AG04450 (cell line): ENCODE measurements at places on chromosomes 11 and 22. TPM values are rescaled to one million over a fixed set of nuclear protein-coding genes. Genes with fewer than 3 reads are reported as not detected.

The C11orf87 gene
- 0.14 and 0.19 TPM in 2 replicates for polyA plus RNA-seq

The GGTLC2 gene
- polyA plus RNA-seq = not detected in 2 replicates

DNA sequence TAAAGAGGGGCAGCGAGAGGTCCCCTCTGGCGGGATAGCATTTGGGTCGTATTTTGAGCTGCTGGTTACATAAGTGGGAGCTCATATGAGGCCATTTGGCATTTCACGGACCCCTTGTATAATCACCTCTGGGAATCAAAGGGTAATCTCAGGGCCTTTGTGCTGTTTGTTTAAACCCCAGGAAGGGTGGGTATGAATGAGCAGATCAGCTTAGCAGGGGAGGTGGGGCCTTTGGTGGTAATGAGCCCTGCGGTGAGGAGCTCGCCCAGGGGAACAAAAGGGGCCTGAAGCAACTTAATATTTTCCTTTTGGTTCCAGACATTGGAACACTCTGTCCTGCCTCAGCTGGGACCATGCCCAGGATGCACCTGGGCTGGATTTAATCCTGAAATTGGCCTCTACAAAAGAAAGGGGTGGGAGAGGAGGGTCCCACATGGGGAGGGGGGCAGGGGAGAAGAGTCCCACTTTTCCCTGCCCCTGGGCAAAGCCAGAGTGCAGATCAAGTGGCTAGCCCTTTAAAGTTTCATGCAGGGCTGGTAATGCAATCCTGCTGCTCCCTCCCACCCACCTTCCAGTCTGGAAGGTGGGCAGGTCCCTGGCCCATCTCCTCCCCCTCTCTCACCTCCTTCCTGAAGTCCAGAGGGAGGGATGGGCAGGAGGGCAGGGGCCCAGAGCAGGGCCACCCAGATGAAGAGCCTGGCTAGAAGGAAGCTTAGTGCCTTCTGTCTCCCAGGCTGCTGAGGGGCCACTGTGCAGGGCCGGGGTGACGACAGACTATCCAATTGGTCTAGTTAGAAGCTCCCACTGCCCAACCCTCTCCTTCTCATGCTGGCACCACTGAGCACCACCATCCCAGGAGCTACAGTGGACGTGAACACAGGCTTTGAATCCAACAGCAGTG, 10.5 kb downstream of the TSKU start:
- DNase-seq = no peak

- no peak for DNase-seq
Measured at GRCh38 chr22:36160499-36160942, at the start of gene APOL3. TSS of gene APOL3 (minus strand) at chr22:36160755. CDS start at chr22:36149055, 11,700 bp downstream.

DNA sequence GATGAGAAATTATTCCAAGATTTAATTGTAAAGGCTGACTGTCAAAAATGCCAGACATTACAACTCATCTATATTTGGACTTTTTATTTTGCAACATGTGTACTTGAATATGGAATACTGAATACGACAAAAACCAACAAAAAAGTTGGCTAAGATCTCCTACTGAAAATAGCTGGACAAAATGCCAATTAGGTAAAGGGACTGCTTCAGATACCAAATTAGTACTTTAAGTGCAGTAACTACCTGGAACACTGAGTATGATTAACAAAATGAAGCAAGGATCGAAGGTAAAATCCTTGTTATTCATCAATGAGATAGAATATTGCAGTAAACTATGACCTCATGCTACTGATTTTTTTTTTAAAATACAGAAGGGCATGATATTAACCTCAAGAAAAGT, 173.8 kb downstream of the SOX6 start:
- no peak for DNase-seq

- DNase-seq = no peak
Measured at GRCh38 chr22:22749167-22749758, 104.8 kb downstream of the GGTLC2 start.
